ENCODE measurements at places on chromosomes 16 and 17.

- no peak overlapping the region for H3K27ac ChIP-seq
- H3K4me3 ChIP-seq = no peak overlapping the region
- H3K27me3 ChIP-seq = no peaks in the 10 kb centered on the region
- DNase-seq = no peak
Observed at GRCh38 chr17:65191811-65192740, 54.9 kb downstream of the RGS9 start.

DNA sequence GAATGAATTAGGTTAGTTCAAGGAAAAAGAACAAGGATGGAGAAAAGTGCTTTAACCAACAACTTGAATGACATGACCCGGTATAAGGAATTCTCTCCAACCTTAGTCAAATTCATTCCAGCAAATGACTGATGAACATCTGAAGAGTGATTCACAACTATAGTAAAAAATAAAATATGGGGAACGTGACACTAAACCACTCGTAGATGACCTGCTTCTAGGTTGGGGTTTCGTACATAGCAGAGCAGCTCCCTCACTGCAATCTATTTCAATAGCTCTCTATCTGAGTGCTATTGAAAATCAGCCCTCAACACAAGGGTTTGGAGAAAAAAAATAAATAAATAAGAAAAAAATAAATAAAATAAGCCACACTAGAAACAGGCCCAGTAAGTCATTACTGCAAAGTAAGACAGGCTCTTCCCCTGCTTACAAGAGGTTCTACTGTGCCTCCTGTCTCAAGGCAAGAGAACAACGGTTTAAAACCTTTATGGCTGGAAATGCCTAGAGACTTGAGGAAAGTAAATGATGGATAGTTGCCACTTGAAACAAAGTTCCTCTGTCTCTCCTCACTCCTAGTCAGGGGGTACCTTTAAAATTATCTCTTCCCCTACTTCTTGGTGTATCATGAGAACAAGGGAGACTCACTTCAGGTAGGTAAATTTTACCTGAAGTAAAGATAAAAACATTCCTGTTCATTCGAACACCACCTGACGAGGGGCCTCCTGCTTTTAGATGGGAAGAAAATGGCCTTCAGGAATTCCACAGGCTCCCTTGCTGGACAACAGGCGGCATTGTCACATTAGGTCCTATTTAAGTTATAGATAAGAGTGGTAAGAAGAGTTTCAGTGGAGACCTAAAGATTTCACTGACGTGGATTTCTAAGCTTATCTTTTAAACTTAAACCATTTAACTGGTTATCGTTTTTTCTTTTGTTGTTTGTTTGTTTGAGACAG is 20.5 kb downstream of the COG7 start:
- no peak for DNase-seq
- no peaks in the 10 kb centered on the region for H3K27me3 ChIP-seq
- H3K36me3 ChIP-seq = no peaks in the 10 kb centered on the region
- no peaks in the 10 kb centered on the region for H3K4me1 ChIP-seq

DNA sequence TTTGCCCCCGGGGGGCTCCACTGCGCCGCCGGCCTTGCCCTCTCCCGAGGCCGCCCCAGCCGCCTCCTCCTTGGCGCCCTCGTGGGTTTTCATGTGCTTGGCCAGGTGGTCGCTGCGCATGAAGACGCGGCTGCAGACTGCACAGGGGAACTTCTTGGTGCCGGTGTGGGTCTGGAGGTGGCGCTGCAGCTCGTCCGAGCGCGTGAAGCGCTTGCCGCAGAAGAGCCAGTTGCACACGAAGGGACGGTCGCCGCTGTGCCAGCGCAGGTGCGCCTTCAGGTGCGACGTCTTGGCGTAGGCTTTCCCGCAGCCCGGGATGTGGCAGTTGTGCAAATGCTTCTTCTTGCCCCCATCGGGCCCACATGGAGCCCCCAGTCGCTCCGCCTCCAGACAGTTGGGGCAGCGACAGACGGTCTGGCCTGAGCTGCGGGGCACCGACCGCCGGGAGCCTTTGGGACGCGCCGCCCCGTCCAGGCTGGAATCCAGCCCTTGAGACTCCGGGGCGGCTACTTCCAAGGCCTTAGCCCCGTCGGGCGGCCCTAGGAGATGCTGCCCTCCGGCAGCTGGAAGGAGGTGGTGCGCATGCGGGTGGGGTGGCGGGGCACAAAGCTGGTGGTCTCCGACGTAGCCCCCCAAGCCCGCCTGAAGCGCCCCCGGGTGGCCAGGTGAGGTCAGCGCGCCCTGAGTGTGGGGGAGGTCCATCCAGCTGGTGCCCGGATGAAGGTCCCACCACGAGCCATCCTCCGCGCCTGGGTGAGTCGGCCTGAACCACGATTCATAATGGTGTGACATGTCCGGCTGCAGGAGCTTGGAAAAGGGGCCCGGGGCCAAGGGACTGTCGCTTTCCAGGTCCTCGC is 3.4 kb downstream of the SP6 start:
- peak overlapping the region; percentile 15 for H3K4me3 ChIP-seq
- peaks cover 6% of the 10 kb centered on the region for H3K4me1 ChIP-seq
- H3K27ac ChIP-seq = no peak overlapping the region
- DNase-seq = no peak
- no peaks in the 10 kb centered on the region for H3K36me3 ChIP-seq

- H3K4me1 ChIP-seq = no peaks in the 10 kb centered on the region
- no peak overlapping the region for H3K4me3 ChIP-seq
- H3K27me3 ChIP-seq = no peaks in the 10 kb centered on the region
Observed at GRCh38 chr17:50076591-50077235, 18.4 kb upstream of the PDK2 start.

- no peaks in the 10 kb centered on the region for H3K36me3 ChIP-seq
- H3K27me3 ChIP-seq = no peaks in the 10 kb centered on the region
- H3K4me1 ChIP-seq = no peaks in the 10 kb centered on the region
- DNase-seq = no peak
- H3K4me3 ChIP-seq = no peak overlapping the region
- H3K27ac ChIP-seq = no peak overlapping the region
Observed at GRCh38 chr16:84356591-84357116, 11.7 kb upstream of the ATP2C2 start.

GRCh38 chr16:84382396-84382795 is 14.1 kb downstream of the ATP2C2 start:
- no peak overlapping the region for H3K27ac ChIP-seq
- no peaks in the 10 kb centered on the region for H3K27me3 ChIP-seq
- H3K36me3 ChIP-seq = no peaks in the 10 kb centered on the region

- no peak for DNase-seq
- H3K4me3 ChIP-seq = no peak overlapping the region
- H3K4me1 ChIP-seq = 0 out of 2 replicates have a peak, but pooled peaks cover 2% of the 10 kb centered on the region
- no peaks in the 10 kb centered on the region for H3K27me3 ChIP-seq
- H3K36me3 ChIP-seq = no peaks in the 10 kb centered on the region
- H3K27ac ChIP-seq = no peak overlapping the region
Observed at GRCh38 chr16:87482266-87482665, 10.6 kb downstream of the ZCCHC14 start.

DNA sequence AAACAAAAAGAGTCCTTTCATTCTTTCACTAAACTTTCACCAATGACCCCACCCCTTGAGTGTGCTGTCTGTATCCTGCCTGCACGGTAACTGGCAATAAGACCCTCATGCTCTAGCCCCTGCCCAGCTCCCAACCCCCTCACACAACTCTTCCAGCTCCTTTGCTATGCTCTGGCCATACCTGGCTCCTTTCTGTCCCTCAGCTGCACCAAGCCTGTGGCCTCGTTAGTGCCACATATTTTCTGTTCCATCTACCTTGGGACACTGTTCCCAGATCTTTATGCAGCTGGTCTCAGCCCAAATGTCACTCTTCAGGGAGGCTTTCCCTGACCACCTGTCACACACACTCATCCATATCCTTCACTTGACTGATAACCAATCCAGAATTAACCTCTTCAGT is 47.3 kb downstream of the C16orf82 start:
- H3K4me3 ChIP-seq = no peak overlapping the region
- H3K27ac ChIP-seq = no peak overlapping the region
- peaks cover 5% of the 10 kb centered on the region for H3K4me1 ChIP-seq

GRCh38 chr16:84175350-84176081 is 11.3 kb downstream of the TAF1C start:
- no peak overlapping the region for H3K27ac ChIP-seq
- peaks cover 2% of the 10 kb centered on the region for H3K4me1 ChIP-seq

- peaks cover 9% of the 10 kb centered on the region for H3K4me1 ChIP-seq
- H3K4me3 ChIP-seq = no peak overlapping the region
- peaks cover 9% of the 10 kb centered on the region for H3K27me3 ChIP-seq
- H3K27ac ChIP-seq = no peak overlapping the region
- no peaks in the 10 kb centered on the region for H3K36me3 ChIP-seq
Observed at GRCh38 chr16:85326113-85326793, 214.0 kb upstream of the CIBAR2 start.

All from iPS DF 6.9 (cell line).